Gastrocnemius medialis (tissue), 4 donors: ENCODE measurements at places on chromosomes 6 and 20. TPM values are rescaled to one million over a fixed set of nuclear protein-coding genes. Genes with fewer than 3 reads are reported as not detected.

- peak overlapping the region; percentile 97 for H3K27ac ChIP-seq
- no peaks in the 10 kb centered on the region for H3K27me3 ChIP-seq
- H3K4me3 ChIP-seq, result peak overlapping the region; percentile 89
- peaks cover 39% of the 10 kb centered on the region for H3K4me1 ChIP-seq
- H3K36me3 ChIP-seq, result peaks cover 50% of the 10 kb centered on the region
These were observed 640 bp downstream of the NFS1 start for GRCh38 chr20:35698298-35699126.

DNA sequence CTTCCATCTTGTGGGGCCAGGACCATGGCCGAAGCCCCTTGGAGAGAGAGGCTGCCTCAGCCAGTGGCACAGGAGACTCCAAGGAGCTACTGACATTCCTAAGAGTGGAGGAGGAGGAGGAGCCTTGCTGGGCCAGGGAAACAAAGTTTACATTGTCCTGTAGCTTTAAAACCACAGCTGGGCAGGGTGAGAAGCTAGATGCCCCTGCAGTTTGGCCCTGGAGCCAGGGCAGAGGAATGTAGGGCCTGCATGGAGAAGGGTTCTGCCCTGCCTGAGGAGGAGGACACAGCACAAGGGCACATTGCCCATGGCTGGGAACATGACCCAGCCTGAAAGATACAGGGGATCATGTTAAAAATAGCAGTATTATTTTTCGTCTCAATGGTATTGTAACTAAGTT is 37.4 kb downstream of the PLCG1 start:
- no peak overlapping the region for H3K4me3 ChIP-seq
- H3K27me3 ChIP-seq, result no peaks in the 10 kb centered on the region
- H3K27ac ChIP-seq, result peak overlapping the region; percentile 80
- DNase-seq, result no peak
- H3K4me1 ChIP-seq, result peaks cover 71% of the 10 kb centered on the region
- H3K36me3 ChIP-seq, result peaks cover 16% of the 10 kb centered on the region

DNA sequence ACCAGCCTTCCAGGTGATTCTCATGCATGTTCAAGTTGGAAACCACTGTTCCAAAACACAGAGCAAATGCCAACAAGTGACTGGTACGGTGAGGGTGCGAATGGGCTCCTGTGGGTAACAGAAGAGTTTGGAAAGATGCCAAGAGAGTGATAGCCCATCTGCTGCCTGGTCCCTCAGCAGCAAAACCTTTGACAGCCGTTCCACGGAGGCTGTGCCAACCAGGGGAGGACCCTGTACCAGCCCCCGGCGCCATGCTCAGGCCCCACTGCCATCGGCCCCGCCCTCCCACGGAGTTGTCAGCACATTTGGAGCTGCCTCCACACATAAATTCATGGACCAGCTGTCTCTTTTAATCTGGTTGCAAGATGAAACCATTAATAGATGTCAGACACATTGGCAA is 4.4 kb upstream of the PTPRT start:
- H3K27me3 ChIP-seq, result peaks cover 17% of the 10 kb centered on the region
- no peaks in the 10 kb centered on the region for H3K36me3 ChIP-seq
- H3K27ac ChIP-seq, result no peak overlapping the region
- DNase-seq, result no peak

Gene SLC4A11
- total RNA-seq, result 3.3 TPM

GRCh38 chr6:18424201-18424600 is 37.1 kb downstream of the RNF144B start:
- H3K27ac ChIP-seq, result peak overlapping the region; percentile 62
- H3K27me3 ChIP-seq, result no peaks in the 10 kb centered on the region
- peaks cover 77% of the 10 kb centered on the region for H3K4me1 ChIP-seq
- H3K36me3 ChIP-seq, result no peaks in the 10 kb centered on the region

DNA sequence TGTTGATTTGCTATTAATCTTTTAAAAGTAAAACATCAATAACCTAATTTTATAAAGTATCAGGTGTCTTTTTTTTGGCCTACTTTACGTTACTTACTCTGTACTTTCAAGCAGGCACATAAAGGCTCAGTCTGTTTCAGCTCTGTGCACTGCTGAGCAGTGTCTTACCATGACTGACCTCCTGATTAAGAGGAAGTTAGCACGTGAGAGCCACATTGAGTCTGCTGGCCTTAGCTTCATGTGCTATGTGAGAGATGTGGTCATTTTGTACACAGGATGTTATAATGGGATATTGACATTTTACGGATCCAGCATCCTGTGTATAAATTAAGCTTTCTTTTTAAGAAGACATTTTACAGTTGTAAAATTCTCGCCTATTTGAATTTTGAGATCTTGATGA is 31.9 kb downstream of the ARID1B start:
- peak; percentile 74 for DNase-seq
- peaks cover 45% of the 10 kb centered on the region for H3K4me1 ChIP-seq
- H3K4me3 ChIP-seq, result no peak overlapping the region
- no peaks in the 10 kb centered on the region for H3K36me3 ChIP-seq
- H3K27ac ChIP-seq, result peak overlapping the region; percentile 84
- no peaks in the 10 kb centered on the region for H3K27me3 ChIP-seq

DNA sequence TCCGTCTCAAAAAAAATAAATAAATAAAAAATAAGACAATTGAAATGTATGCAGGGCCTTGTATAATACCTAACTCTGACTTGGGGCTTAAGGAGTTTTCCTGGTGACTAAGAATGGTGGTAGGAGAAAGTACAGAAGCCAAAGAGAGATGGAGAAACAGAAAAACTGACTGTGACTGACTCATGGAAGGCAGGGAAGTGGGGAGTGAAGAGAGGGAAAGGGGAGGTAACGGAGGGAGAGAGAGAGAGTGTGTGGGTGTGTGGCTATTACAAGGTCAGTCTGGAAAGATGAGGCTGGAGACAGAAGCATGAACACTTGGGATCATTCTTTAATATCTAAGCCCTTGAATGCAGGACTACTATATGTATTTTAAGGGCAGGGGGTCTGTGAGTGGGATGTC is 38.5 kb downstream of the SNRNP48 start:
- no peak overlapping the region for H3K27ac ChIP-seq
- H3K36me3 ChIP-seq, result no peaks in the 10 kb centered on the region
- H3K4me1 ChIP-seq, result no peaks in the 10 kb centered on the region
- DNase-seq, result no peak
- H3K27me3 ChIP-seq, result no peaks in the 10 kb centered on the region

DNA sequence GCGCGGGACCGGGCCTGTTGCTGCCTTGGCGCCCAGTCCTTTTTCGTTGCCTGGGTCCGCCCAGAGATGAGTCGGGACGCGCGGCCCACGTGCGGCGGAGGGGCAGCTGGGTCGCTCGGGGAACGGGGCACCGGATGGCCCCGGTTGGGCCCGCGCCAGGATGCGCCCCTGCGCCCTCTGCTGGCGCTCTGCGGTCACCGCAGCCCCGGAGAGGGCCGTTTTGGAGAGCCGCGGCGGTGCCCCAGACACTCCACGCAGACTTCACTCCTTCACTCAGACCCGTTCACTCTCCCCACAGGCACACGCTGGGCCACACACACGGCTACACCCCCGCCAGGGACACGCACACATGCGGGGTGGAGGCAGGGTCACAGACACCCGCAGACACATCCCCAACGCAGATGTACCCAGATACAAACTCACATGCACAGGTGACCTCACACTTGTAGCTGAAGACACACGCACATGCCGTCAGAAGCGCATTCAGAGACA is 38.8 kb downstream of the SRC start:
- no peaks in the 10 kb centered on the region for H3K36me3 ChIP-seq
- peaks cover 5% of the 10 kb centered on the region for H3K4me1 ChIP-seq
- no peaks in the 10 kb centered on the region for H3K27me3 ChIP-seq
- DNase-seq, result peak; percentile 47
- H3K4me3 ChIP-seq, result peak overlapping the region; percentile 54

DNA sequence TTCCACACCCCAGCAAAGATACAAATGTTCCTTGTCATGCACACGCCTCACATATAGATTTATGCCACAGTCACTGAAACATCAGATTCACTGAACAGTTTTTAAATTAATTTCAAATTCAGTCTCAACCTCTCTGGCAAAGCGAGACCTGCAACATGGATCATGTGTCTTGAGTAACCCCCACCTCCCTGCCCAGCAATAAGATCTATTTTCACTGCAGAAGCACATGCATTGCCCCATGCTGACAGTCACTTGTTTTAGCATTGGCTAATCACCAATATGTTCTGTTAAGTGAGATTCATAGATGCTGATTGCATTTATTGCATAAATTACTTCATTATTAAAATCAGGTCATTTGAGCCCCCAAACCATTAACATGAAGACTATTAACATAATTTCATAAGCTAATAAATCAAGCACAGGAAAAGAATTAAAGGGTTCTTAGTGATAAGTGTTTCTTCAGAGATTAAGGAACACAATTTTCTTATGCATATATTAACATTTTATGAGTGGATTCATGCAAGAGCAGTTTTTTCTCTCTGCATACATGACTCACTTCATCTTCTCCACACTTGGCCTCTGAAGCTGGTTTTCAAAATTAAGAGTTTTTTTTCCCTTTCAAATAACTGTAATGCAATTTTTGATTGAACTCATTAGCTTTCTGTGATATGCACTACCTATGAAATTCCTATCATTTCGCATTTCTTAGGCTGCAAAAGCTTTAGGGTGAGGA is 173.2 kb upstream of the SOX4 start:
- no peaks in the 10 kb centered on the region for H3K4me1 ChIP-seq
- H3K27me3 ChIP-seq, result no peaks in the 10 kb centered on the region
- H3K27ac ChIP-seq, result no peak overlapping the region
- H3K36me3 ChIP-seq, result no peaks in the 10 kb centered on the region
- DNase-seq, result no peak

Gene SPATA2
- total RNA-seq, result 8.9 TPM

DNA sequence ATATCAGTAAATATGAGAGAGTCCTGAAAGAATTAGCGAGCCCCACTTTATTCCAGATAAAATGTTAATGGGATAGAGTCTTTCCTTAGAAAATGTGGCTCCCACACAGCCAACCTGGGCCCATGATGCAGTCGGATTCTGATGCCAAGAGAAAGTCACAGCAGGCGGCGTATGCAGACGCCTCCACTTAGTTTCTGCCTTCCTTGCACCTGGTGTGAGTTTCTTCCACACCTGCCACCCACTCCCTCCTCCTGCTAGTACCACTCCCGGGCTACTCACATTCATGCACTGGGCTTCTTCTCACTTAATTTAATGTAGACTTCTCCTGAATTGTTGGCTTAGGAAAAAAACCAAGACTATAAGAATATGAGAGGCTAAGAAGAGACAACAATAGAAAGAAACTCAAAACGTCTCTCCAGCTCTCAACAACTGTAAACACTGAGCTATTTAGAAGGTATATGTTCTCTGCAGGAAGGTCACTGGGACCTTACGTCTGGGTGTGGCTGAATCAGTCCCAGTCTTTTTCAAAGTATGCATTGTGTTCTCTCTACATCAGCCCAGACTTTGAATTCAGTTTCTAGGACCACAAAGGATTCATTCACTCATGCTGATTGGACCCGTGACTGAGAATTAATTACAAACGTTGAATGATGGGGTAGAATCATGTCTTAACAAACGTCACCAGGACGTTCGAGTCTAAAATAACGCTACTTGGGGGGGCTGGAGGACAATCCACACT is 70.4 kb downstream of the GCNT2 start:
- DNase-seq, result no peak
- H3K27me3 ChIP-seq, result no peaks in the 10 kb centered on the region
- H3K4me1 ChIP-seq, result no peaks in the 10 kb centered on the region

DNA sequence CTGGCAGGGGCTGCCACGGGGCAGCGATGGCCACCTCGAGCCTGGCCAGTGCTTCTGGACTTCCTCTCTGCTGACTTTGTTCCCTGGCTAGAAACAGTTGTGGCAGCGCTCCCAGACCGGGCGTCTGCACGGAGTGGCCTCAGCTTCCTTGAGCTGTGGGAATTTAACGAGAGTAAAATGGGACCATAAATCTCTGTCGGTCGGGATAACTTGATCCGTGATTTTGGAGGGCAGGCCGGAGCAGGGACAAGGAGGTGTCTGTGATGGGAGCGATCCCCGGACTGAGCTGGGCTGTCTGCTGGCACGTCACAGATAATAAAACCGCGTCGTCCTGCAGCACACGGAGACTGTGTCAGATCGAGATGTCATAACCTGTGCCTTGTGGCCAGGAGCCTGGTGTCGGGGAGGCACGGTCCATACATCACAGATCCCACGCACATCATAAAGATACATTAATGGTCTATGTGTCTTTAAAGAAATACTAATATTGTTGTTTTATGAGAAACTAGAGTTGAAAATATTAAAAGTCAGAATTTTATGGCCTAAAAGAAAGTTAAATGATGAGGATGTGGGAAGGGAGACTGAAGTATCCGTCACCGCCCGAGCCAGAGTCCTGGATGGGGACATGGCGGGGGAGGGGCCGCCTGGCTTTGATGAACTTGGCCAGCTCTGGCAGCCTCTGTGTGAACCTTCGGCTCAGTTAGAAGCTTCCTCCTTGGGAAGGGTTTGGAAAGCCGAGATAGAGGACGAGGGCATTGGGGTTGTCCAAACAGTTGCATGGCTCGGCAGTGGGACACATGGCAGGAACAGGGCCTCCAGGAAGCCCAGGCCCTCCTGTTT is 6.5 kb upstream of the RBBP8NL start:
- H3K4me1 ChIP-seq, result peaks cover 13% of the 10 kb centered on the region
- no peaks in the 10 kb centered on the region for H3K27me3 ChIP-seq
- H3K27ac ChIP-seq, result no peak overlapping the region
- peak; percentile 14 for DNase-seq
- no peaks in the 10 kb centered on the region for H3K36me3 ChIP-seq

DNA sequence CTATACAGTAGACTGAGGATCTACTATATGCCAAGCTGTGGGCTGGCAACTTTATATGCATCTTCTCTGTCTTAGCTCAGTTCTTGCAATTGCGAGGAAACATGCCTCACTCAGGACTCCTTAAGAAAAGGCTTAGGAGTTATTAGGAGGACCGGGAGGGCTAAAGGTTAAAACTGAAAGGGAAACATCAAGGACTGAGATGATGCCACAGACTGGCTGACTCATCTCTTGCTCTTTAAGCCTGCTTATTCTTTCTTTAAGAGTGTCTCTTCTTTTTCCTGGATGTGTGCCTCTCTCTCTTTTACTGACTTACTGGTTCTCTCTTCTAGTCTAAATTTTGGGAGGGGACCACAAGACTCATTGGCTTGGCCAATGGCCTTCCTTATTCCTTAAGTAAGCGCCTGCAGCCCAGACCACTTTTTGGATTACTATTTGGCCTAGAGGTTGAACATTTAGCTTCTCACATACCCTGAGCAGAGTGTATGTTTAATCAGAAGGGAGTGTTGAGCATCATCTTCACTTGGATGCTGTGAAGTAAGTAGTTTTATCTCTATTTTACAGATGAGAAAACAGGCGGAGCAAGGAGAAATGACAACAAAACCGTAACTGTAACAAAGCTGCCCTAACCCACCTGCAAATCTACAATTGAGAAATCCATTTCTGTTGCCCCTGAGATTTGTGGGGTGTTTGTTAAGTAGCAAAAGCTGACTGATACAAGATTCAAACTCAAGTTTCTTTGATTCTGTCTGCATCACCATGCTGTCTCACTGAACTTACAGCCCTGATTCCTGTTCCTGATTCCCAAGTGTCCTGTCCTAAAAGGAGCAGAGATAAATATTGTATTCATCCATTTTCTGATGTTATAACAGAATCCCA is 7.2 kb upstream of the SDC4 start:
- no peak for DNase-seq
- H3K27me3 ChIP-seq, result no peaks in the 10 kb centered on the region
- H3K4me3 ChIP-seq, result no peak overlapping the region
- no peaks in the 10 kb centered on the region for H3K36me3 ChIP-seq
- H3K4me1 ChIP-seq, result peaks cover 33% of the 10 kb centered on the region
